ENCODE measurements at places on chromosomes 7 and 10.

- DNase-seq, result no peak
Observed at GRCh38 chr7:80540836-80541235, 29.0 kb upstream of the GNAT3 start.

DNA sequence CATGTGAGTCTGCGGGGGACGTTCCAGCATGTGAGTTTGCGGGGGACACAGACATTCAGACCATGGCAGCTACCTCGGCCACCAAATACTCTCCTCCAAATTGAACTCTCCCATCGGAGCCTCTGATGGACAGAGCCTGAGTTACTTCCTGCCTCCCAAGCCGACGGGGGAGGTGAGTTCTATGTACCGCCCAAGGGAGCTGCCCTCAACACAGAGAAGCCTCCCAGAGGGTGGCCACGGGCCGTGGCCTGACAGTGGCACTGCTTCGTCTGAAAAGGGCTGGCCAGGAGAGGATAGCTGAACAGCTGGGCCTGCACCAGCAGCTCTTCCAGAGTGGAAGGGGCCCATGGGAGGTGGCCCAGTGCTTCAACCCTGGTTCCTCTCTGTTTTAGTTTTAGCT, 274.5 kb upstream of the PPP2R2D start:
- DNase-seq, result no peak

DNA sequence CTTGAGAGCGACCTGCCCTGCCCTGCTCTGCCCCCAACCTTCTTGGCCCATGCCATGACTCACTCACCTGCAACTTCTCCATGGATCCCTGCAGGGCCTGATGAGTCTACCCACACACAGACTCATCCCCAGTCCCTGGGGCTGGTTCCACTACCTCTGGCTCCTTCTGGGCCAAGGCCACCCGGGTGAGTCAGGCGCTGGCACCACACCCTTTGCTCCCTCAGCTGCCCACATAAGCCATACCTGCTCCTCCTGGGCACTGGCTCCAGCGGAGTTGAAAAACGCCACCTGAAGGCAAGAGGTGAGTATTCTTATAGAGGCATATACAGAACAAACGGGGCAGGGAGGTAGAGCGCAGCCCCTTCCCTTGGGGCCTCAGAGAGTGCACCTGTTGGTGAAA, 16.2 kb upstream of the MTPAP start:
- DNase-seq, result no peak

DNA sequence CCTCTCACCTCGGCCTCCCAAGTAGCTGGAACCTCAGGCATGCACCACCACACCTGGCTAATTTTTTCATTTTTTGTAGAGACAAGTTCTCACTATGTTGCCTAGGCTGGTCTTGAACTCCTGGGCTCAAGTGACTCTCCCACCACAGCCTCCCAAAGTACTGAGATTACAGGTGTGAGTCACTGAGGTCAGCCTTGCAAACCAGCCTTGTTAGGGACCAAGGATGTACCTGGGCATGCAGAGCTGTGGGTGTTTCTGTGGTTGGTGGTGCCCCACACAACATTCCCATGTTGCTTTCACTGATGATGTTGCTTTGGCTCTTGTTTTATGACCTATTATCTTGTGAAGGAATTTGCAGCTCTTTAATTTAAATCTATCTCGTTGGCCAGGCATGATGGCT, 54.8 kb downstream of the OTUD1 start:
- DNase-seq, result no peak

GRCh38 chr10:97926055-97926454, 76.4 kb downstream of the GOLGA7B start:
- no peak for DNase-seq

GRCh38 chr10:75233444-75234016, 2.2 kb downstream of the COMTD1 start:
- DNase-seq, result peak; percentile 4

DNA sequence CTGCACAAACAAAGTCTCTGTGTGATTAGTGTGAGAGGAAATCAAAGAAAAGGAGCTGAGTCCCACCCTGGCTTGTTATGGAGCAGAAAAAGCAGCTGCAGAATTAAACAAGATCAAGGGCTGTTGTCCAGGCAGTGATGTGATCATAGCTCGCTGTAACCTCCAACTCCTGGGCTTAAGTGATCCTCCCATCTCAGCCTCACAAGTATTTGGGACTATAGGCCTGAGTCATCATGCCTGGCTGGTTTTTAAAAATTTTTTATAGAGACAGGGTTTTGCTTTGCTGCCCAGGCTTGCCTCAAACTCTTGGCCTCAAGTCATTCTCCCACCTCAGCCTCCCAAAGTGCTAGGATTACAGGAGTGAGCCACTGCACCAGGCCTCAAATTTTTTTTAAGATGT, 88.9 kb downstream of the IPMK start:
- DNase-seq, result no peak

DNA sequence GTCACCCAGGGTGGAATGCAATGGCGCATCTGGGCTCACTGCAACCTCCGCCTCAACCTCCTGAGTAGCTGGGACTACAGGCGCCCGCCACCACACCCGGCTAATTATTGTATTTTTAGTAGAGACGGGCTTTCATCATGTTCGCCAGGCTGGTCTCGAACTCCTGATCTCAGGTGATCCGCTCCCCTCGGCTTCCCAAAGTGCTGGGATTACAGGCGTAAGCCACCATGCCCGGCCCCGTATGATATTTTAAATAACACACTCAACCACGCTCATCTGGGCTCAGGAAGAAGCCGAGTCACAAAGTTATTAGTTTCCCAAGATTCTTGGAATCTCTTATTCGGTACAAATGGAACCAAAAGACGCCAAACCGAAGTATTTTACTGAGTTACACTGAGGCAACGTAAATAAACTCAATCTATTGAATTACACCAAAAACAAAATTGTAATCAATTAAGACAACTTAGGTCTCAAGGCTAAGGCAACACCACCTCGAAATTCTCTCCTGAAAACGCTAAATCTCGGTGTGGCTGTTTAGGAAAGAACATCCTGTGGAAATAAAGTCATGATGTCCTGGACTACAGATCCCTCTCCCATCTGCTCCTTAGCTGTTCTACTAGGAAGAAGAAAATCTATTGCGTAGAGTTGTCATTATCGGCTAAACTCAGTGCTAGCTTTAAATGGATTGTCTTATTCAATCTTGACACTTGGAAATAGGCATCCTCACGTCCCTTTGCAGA, 910 bp downstream of the ARHGAP19 start:
- DNase-seq, result no peak

DNA sequence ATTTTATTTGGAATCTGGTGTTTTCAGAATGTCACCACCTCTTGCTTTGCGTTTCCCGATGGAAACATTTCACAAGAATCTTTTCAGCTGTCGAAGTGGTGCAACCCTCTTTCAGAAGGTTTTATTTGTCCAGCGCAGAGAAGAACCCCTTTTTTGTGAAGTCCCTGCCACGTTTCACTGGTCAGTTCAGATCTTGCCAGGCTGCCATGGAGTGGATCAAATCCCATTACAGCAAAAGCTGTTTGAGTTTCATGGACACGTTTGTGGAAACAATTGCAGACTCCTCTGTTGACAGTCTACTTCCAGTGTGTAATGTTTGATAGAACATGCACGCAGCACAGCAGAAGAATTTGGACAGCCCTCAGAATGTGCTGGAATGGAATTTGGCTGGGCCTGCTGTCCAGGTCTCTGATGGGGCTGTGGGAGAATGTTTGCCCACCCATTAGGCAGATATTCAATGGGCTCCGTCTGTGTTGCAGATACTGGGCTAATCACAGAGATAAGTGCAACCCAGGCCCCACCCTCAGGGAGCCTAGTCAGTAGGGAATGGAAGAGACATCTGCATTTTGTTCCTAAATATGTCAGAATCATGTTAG, 143.2 kb downstream of the GRK5 start:
- no peak for DNase-seq

DNA sequence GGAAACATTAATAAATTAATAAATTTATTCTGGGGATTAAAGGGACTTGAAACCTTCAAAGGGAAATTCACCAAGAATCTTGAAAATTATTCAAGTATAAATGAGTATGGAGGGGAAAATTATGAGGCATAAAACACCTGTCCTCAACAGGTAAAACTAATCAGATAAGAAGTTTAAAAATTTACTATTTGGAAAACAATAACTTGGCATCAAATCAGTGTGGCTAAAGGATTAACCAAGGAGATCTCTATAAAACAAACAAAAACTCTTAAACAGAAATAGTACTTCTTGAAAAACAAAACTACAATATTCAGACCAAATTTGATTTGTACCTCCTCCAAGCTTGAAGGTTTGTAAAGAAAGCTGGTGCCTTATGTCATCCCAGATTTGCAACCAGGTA, 66.4 kb upstream of the ZNF804B start:
- DNase-seq, result no peak

DNA sequence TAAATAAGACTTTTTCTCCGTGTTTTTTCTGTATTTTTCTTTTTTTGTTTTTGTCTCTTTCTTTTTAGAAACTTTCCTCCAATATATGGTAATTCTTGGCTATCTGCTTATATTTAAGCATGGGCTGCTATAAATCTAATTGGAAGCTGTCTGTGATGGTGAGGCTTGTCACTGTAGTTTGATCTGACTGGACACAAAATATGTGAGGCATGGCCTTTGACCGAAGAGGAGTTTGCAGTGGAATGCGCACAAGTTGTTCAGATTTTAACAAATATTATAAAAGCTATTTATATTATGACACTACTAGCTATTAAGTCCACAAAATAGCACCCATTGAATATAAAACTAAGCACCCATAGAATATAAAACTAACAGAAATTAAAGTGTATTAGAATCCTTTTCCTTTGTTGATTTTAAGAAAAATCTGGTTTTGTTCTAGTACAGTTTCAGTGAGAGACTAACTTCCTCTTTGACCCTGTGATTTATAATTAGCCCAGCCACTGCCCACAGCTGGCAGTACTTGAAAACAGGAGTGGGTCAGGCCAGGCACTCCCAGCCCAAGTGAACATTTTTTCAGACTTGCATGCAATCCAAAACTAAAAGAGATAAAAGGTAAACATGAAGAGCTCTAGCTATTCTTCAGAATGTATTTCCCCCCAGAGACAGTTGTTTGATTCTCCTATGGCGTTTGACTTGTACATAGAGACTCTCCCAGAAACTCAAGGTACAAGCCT, 69.9 kb upstream of the FGL2 start:
- no peak for DNase-seq

DNA sequence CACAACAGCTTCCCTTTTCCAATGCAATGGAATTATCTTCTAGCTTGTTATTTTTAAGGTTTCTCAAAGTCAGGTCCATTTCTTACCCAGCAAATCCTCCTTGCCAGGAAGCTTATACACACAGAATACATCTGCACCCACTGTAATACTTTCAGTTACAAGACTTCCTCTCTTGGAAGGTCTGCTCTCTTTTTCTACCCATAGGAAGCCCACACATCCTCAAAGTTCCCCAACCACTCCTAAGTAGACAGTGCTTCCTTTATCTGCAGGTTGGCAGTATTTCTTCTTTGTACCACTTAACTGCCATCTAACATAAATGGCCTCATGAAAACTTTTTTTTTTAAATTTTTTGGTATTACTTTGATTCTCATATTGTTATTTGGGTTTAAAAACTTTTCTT, 155.6 kb downstream of the TAX1BP1 start:
- DNase-seq, result no peak

DNA sequence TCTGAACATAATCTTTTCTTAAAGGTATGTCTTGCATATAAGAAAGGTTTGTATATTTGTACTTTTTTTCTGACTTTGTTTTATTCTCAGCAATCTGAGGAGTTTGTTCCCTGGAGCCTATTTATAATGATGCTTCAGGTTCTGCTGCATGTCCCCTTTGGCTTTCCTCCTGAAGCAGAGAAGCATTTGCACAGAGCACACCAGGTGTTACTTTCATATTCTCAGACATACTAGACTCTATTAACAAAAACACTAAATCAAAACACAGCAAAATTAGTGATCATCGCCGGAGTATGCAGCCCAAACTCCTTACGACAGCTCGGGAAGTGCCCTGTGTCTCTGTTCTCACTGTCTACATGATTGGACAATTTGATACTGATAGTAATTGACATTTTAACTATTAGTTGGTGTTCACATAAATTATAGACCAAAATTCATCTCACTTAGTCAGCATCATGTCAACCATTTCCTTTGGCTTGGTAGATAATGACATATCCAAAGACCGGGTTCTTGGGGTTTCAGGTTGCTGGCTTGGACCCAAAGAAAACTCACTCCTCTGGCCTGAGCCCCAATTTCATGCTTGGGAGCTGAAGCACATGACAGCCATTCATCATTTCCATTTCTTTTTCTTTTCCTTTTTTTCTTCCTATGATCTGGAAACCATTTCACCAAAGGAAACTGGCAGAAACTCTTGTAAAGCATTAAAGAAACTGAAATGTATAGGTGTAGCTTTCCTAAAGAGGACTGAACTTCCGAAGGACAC, 400.1 kb upstream of the NRP1 start:
- no peak for DNase-seq

DNA sequence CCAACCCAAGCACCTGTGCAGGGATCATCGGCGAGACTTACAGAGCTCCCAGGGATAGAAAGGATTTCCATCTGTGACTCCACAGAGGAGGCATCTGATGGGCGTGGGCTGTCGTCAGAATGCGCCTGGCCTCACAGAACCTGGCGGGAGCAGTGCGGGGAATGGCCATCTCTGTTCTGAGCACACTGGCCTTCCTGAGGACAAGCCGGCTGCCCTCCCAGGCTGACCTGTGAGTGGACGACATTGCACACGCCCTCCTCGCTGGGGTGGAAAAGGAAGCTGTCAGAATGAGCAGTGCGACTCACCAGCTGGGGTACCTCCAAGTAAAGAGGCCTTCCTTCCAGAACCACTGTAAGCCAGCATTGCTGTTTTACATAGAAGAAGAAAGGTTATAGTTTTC, 234.6 kb upstream of the PITRM1 start:
- DNase-seq, result no peak

GRCh38 chr10:29725133-29725720, 90.5 kb upstream of the SVIL start:
- DNase-seq, result no peak

DNA sequence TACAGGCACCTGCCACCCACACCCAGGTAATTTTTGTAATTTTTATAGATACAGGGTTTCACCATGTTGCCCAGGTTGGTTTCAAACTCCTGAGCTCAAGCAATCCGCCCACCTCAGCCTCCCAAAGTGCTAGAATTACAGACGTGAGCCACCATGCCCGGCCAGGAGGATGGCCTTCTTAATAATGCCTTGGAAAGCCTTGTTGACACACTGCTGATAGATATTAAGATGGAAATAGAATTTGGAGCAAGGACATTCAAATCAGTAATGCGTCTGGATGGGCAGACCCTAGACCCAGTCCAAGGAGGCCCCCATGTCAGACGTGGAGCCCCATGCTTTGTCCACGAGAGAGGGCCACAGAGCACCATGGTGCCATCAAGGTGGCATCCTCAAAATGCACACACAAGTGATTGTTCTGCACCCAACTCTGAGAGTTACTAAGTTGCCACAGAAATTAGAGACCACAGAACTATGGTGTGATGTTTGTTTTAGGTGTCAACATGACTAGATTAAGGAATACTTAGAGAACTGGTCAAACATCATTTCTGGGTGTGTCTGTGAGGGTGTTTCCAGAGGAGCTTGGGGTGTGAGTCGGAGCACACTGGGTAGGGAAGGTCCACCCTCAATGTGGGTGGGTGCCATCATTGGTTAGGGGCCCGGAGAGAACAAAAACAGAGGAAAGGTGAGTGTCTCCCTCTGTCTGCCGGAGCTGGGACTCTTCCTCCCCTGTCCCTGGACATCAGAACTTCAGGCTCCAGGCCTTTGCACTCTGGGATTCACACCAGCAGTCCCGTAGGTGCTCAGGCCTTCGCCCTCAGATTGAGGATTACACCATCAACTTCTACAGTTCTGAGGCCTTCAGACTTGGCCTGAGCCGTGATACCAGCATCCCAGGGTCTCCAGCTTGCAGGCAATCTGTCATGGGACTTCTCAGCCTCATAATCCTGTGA, 34.5 kb downstream of the EBF3 start:
- DNase-seq, result no peak
